Ascending aorta (tissue), 2 donors: ENCODE measurements at places on chromosomes 1 and 21.

GRCh38 chr1:234476172-234476571, 2.8 kb downstream of the TARBP1 start:
- H3K27me3 ChIP-seq, result no peaks in the 10 kb centered on the region
- no peak for DNase-seq
- H3K36me3 ChIP-seq, result no peaks in the 10 kb centered on the region
- H3K4me3 ChIP-seq, result no peak overlapping the region

DNA sequence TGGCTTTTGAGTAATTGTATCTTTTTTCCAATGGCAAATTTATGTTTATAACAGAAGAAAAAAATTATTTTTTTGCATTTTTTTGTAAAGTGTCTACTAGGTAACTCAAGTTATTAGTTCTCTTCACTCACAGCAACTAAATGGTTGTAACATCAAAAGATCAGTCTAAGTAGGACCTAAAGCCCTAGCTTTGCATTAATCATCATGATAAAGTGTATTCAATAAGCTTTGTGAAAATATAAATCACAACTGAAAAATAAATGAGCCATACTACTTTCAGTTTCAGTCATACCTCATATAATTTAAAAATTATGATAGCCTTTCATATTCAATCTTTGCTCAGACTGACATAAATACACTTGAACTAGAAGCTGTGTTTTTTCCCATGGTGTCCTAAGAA, 6.9 kb downstream of the TAF5L start:
- no peak for DNase-seq
- H3K27ac ChIP-seq, result no peak overlapping the region
- H3K36me3 ChIP-seq, result peaks cover 3% of the 10 kb centered on the region
- no peak overlapping the region for H3K4me3 ChIP-seq
- H3K27me3 ChIP-seq, result no peaks in the 10 kb centered on the region

- H3K27me3 ChIP-seq, result no peaks in the 10 kb centered on the region
- H3K4me1 ChIP-seq, result peaks cover 40% of the 10 kb centered on the region
- DNase-seq, result no peak
- peak overlapping the region; percentile 49 for H3K4me3 ChIP-seq
These were observed 10.9 kb downstream of the IRF2BP2 start for GRCh38 chr1:234598974-234599616.

- no peaks in the 10 kb centered on the region for H3K36me3 ChIP-seq
- no peak overlapping the region for H3K27ac ChIP-seq
- H3K27me3 ChIP-seq, result no peaks in the 10 kb centered on the region
- no peak for DNase-seq
- H3K4me3 ChIP-seq, result no peak overlapping the region
These were observed 889.0 kb upstream of the ADGRL4 start for GRCh38 chr1:79895573-79895972.

- H3K4me3 ChIP-seq, result no peak overlapping the region
- no peaks in the 10 kb centered on the region for H3K4me1 ChIP-seq
- no peaks in the 10 kb centered on the region for H3K36me3 ChIP-seq
- H3K27ac ChIP-seq, result no peak overlapping the region
These were observed 94.1 kb downstream of the SIK1 start for GRCh38 chr21:43332861-43333297.

- H3K27me3 ChIP-seq, result no peaks in the 10 kb centered on the region
- H3K4me1 ChIP-seq, result peaks cover 26% of the 10 kb centered on the region
- no peak overlapping the region for H3K27ac ChIP-seq
- no peak for DNase-seq
- no peaks in the 10 kb centered on the region for H3K36me3 ChIP-seq
These were observed 86.4 kb downstream of the FOXD2 start for GRCh38 chr1:47524272-47524671.

- H3K27me3 ChIP-seq, result no peaks in the 10 kb centered on the region
- H3K36me3 ChIP-seq, result no peaks in the 10 kb centered on the region
- H3K27ac ChIP-seq, result no peak overlapping the region
These were observed 43.5 kb upstream of the SARS1 start for GRCh38 chr1:109170035-109170764.

- H3K36me3 ChIP-seq, result peaks cover 15% of the 10 kb centered on the region
- no peaks in the 10 kb centered on the region for H3K27me3 ChIP-seq
- H3K27ac ChIP-seq, result peak overlapping the region; percentile 82
- peaks cover 7% of the 10 kb centered on the region for H3K4me1 ChIP-seq
- H3K4me3 ChIP-seq, result no peak overlapping the region
These were observed 89.9 kb upstream of the LBR start for GRCh38 chr1:225517697-225518096.

- no peak overlapping the region for H3K4me3 ChIP-seq
- DNase-seq, result no peak
- H3K36me3 ChIP-seq, result no peaks in the 10 kb centered on the region
- H3K4me1 ChIP-seq, result no peaks in the 10 kb centered on the region
- no peak overlapping the region for H3K27ac ChIP-seq
These were observed 283.5 kb downstream of the C1orf94 start for GRCh38 chr1:34460193-34460592.

- no peaks in the 10 kb centered on the region for H3K27me3 ChIP-seq
- no peak for DNase-seq
- H3K36me3 ChIP-seq, result peaks cover 28% of the 10 kb centered on the region
- peaks cover 33% of the 10 kb centered on the region for H3K4me1 ChIP-seq
- H3K4me3 ChIP-seq, result peak overlapping the region; percentile 28
- peak overlapping the region; percentile 74 for H3K27ac ChIP-seq
These were observed 36.0 kb downstream of the GPR3 start for GRCh38 chr1:27428316-27429028.

- H3K4me1 ChIP-seq, result peaks cover 5% of the 10 kb centered on the region
- H3K36me3 ChIP-seq, result peaks cover 71% of the 10 kb centered on the region
- H3K4me3 ChIP-seq, result no peak overlapping the region
These were observed 64.9 kb downstream of the ARHGEF16 start for GRCh38 chr1:3519301-3519885.

GRCh38 chr1:196732526-196732925, 42.1 kb upstream of the CFHR3 start:
- no peaks in the 10 kb centered on the region for H3K27me3 ChIP-seq
- H3K27ac ChIP-seq, result no peak overlapping the region
- no peaks in the 10 kb centered on the region for H3K36me3 ChIP-seq
- no peak overlapping the region for H3K4me3 ChIP-seq

- no peaks in the 10 kb centered on the region for H3K4me1 ChIP-seq
- H3K27me3 ChIP-seq, result no peaks in the 10 kb centered on the region
- no peak for DNase-seq
- no peaks in the 10 kb centered on the region for H3K36me3 ChIP-seq
These were observed 285.7 kb upstream of the ZP4 start for GRCh38 chr1:238176441-238176840.

GRCh38 chr1:103373991-103374390, 151.5 kb upstream of the RNPC3 start:
- DNase-seq, result no peak
- no peak overlapping the region for H3K4me3 ChIP-seq
- no peak overlapping the region for H3K27ac ChIP-seq

DNA sequence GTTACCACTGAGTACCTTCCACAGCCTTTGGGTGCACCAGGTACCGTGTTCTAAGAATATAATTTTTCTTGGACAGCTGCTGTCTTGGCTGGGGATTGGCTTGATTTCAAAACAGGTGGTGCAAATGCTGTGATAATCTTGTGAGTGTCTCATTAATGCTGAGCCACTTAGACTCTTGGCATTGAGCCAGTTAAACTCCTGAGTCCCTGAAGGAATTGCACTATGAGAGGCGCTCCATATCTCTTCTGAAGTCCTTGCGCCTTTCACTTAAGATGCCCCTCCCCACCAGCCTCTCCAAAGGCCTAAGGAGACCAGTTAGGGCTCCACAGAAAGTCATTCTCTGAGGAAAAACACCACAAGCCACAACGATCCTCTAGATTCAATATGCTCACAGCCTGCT, 51.0 kb downstream of the BACH1 start:
- H3K27ac ChIP-seq, result no peak overlapping the region
- H3K36me3 ChIP-seq, result no peaks in the 10 kb centered on the region
- H3K4me3 ChIP-seq, result no peak overlapping the region
- peaks cover 26% of the 10 kb centered on the region for H3K4me1 ChIP-seq
- no peaks in the 10 kb centered on the region for H3K27me3 ChIP-seq
- DNase-seq, result no peak

DNA sequence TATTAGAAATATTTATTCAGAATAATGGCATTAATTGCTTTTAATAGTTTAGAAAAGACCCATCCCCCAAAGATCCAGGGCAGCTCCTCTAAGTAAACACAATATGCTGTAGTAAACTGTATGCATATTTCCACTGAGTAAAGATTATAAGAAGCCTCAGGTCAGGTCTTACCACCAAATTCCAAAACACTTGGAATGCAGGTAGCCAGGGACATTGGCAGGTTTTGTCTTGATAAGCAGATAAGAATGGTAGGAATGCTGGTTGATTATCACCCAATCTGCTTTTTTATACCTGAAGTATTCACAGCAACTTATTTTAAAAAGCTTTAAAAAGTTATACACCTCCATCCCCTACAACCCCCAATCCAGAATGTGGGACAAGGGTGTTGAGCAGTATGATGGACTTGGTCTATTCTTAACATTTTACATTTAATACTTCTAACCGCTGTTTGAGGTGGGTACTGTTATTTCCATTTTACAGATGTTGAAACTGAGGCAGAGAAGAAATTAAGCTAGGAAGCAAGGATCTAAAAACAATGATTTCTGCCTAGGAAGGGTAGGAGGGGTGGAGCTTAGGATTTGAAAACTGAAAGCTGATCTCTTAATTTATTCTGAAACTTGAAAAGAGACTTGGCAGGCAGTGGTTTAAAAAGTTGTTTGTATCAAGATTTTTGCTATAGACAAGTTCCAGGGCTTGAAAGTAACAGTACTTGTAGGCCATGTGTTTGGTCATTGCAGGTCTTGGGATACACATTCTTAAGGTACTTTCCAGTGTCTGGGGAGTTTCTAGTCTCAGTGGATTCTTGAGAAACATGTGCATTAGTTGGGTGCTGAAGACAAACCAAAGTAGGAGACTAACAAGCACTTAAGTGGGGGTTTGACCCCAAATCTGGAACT, 15.6 kb upstream of the THEM4 start:
- H3K27me3 ChIP-seq, result no peaks in the 10 kb centered on the region
- no peaks in the 10 kb centered on the region for H3K4me1 ChIP-seq
- H3K36me3 ChIP-seq, result no peaks in the 10 kb centered on the region
- no peak for DNase-seq
- no peak overlapping the region for H3K27ac ChIP-seq
- no peak overlapping the region for H3K4me3 ChIP-seq

GRCh38 chr1:227449051-227449450, 114.3 kb upstream of the ZNF678 start:
- DNase-seq, result no peak
- H3K27ac ChIP-seq, result no peak overlapping the region
- no peaks in the 10 kb centered on the region for H3K36me3 ChIP-seq
- H3K4me1 ChIP-seq, result no peaks in the 10 kb centered on the region

DNA sequence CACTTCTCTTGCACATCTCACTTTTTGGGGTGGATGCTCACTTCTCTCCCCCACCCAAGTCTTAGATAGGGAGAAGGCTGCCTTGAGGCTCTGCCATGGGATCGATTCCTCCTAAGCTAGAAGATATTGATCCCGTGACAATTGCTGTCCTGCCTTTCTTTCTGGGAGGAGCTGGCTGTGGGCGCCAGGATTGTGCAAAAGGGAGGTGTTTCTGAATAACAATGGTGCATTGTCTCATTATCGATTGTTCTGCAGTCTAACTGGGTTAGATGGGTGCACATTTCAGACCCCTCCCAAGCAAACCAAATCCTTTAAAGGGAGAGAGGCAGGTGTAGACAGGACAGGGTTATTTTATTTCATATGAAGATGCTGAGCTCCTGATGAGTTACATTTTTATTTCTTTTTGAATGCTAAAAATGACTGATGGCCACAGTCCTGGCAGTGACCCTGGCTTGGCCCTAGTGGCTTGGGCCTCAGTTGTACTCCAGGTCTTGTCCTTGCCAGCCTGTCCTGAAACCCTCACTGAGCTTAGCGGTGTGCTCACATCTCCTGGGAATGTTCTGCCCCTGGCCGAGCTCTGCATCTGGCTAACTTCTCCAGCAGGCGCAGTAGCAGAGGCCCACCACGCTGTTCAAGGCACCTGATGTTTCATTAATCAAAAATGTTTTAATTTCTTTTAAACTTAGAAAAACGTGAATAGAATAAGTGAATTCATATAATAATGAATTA, 99.0 kb upstream of the KAZN start:
- H3K27ac ChIP-seq, result no peak overlapping the region
- no peak for DNase-seq
- H3K36me3 ChIP-seq, result no peaks in the 10 kb centered on the region
- no peak overlapping the region for H3K4me3 ChIP-seq

- no peaks in the 10 kb centered on the region for H3K36me3 ChIP-seq
- no peaks in the 10 kb centered on the region for H3K4me1 ChIP-seq
- H3K4me3 ChIP-seq, result no peak overlapping the region
- DNase-seq, result no peak
- no peak overlapping the region for H3K27ac ChIP-seq
These were observed 56.6 kb upstream of the CR2 start for GRCh38 chr1:207397525-207397926.

GRCh38 chr1:199858171-199858570, 169.3 kb upstream of the NR5A2 start:
- H3K27ac ChIP-seq, result no peak overlapping the region
- no peaks in the 10 kb centered on the region for H3K4me1 ChIP-seq
- H3K4me3 ChIP-seq, result no peak overlapping the region

- H3K27ac ChIP-seq, result no peak overlapping the region
- H3K27me3 ChIP-seq, result no peaks in the 10 kb centered on the region
- no peak for DNase-seq
- H3K4me3 ChIP-seq, result no peak overlapping the region
These were observed 35.4 kb upstream of the EIF4G3 start for GRCh38 chr1:21212126-21212525.

DNA sequence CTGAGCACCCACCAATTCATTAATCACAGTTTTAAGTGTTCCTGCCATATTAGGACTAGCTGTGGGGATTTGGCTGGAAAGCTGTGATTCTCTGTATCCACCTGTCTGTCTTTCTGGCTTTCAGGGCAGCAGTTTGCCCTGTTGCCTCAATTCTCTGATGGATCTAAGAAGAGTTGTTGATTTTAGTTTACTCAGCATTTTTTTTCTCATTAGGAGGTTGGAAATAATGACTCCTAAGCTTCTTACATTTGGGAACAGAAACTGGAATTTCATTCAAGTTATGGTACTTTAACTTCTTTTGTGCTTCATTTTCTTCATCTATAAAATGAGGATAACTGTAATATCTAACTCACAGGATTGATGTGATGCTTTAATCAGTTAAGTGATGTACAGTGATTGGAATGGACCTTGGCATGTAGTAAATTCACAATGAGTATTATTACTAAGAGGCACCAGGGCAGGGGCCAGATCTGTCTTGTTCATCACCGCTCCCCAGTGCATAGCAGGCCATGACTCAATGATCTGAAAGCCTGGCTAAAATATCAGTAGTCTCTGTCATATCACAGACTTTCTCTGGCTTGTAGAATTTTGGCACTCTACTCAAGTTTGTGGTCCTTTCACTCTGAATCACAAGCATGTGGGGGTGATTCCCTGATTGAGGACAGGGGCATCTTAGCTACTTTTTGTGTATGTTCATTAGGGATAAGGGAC, 51.4 kb upstream of the GREM2 start:
- H3K27ac ChIP-seq, result no peak overlapping the region
- no peaks in the 10 kb centered on the region for H3K4me1 ChIP-seq
- H3K4me3 ChIP-seq, result no peak overlapping the region
- no peak for DNase-seq
